Activated CD8-positive, alpha-beta T cell treated with anti-CD3 and anti-CD28 coated beads for 36 hours (primary cell): ENCODE measurements at places on chromosomes 6 and 20. TPM values are rescaled to one million over a fixed set of nuclear protein-coding genes. Genes with fewer than 3 reads are reported as not detected.

- DNase-seq, result peak; percentile 35
Measured at GRCh38 chr6:4805553-4806336, 29.5 kb downstream of the CDYL start.

DNA sequence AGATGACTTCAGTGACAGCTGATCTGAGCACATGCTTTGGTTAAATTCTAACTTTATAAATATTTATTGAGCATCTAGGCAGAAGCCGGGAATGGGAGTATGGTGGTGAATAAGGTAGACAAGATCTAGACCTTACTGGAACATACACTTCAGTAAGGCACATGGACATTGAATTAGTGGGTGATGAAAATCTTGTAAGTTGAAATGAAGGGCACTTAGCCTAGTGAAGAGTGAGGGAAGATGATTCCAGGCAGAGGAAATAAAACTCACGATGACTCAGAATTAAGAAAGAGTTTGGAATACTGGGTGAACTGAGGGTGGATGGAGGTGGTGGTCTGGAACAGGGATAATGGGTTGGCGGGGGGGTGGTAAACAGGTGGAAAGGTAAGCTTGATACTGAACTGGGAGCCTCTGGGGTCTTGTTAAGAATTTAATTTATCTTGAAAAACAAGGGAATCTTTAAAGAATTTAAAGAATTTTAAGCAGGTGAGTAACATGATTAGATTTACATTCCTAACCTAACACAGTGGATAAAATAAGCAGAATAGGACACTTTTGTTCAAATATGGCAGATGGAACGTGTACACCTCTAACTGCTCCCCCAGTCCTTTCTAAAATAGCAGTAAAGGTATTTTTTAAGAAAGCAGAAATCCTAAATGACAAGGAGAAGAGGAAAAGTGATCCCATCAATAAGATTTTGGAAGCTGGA is 75.2 kb upstream of the ARHGAP18 start:
- no peak for DNase-seq

DNA sequence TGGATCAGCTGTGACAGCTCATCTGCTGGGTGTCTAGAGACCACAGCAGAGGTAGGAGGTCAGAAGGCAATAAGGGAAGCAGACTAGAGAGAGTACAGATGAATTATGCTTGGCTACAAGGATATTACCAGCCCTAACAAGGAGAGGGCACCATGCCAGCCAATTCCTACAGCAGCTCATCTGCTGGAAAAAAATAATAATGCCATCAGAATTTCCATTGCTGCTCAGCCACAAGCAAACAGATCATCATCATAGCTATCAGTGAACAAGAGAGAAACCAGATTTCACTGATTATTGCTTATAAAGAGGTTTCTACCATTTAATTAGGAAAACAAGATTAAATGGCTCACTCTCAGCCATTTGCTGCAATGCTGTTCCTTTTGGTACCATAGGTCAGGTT is 66.5 kb downstream of the PSMG4 start:
- no peak for DNase-seq

GRCh38 chr6:47581591-47581990 is 104.0 kb downstream of the CD2AP start:
- DNase-seq, result no peak

DNA sequence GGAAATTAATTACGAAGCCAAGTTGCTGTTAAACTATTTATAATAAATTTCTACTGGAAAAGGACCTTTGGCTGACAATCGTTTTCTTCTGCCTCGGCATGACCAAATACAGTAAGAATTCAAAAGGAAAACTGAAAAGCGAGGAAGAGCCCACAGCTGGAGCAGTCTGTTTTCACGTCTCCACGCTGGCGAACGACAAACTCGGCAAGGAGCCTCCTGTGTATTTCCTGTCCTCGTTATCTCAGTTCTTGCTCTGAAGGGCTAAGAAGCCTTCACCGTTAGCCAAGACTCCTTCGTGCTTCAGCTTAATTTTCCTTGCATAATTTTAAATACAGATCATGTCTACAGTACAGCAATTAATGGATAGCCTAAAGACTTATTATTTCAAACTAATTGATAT is 214.3 kb upstream of the PLCB4 start:
- no peak for DNase-seq

- no peak for DNase-seq
Measured at GRCh38 chr6:76250666-76251065, 178.2 kb upstream of the IMPG1 start.

- no peak for DNase-seq
Measured at GRCh38 chr6:157440171-157440570, 59.2 kb downstream of the ZDHHC14 start.

GRCh38 chr6:11712760-11713159 is 65.8 kb downstream of the ADTRP start:
- DNase-seq, result peak; percentile 73

DNA sequence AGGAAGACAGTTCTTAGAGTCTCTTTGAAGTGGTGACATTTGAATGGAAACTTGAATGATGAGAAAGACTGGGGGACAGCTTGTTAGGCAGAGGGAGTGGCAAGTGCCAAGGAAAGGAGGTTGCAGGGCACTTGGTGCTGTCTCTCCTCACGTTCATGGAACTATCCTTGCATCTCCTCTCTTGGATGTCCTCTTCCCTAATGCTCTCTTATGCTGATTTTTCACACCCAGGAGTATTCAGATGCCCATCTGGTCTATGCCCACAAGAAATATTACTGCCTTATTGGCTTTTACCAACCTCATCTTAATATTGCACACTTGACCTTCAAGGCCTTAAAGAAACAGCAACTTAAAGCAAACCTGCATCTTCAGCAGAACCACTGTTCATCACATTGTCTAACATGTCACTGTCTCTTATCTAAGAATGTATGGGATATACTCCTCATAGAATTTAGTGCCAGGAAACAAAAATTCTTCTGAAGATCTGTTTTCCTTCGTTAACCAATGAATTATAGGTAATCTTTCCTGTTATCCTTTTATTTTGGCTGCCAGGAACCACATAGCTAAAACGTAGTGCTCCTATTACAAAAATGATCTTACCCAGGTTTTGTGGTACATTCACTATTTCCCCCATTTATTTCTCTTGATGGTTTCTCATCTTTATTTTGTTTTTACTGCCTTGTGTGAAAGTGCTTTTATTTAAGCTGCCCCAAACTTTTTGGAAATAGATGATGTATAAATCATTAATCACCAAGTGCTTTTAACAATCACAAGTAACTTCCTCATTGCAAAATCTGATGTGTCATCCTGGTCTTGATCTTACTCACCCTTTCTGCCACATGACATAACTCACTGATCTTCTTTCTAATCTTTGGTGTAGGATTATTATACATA is 12.8 kb downstream of the RGS17 start:
- no peak for DNase-seq

DNA sequence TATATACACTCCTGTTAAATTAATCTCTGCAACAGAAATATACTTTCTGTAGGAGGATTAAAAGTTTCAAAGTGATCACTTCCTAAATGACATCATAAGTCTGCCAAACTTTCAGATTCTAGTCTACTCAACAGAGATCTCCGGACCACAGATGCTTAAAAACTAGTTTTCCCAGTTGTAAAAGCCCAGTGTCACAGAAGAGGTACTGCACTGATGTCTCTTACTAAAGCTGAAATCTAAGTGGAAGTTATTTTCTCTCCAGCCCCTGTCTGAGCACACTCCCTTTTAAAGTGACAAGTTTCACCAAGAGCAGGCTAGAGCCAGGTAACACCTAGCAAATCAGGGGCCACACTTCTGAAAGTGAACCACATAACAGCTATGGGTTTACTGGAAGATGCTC is 71.6 kb upstream of the DST start:
- DNase-seq, result no peak

DOK5 gene
- total RNA-seq, result 1.4 TPM

CGA gene
- total RNA-seq, result not detected

VGLL2 gene
- total RNA-seq, result not detected

KHDC3L gene
- not detected for total RNA-seq

ZBTB22 gene
- 7.5 TPM for total RNA-seq

UNC5CL gene
- 2.6 TPM for total RNA-seq

FOXF2 gene
- total RNA-seq, result not detected

XKR7 gene
- total RNA-seq, result not detected
